ENCODE measurements at places on chromosomes 1 and 21.

DNA sequence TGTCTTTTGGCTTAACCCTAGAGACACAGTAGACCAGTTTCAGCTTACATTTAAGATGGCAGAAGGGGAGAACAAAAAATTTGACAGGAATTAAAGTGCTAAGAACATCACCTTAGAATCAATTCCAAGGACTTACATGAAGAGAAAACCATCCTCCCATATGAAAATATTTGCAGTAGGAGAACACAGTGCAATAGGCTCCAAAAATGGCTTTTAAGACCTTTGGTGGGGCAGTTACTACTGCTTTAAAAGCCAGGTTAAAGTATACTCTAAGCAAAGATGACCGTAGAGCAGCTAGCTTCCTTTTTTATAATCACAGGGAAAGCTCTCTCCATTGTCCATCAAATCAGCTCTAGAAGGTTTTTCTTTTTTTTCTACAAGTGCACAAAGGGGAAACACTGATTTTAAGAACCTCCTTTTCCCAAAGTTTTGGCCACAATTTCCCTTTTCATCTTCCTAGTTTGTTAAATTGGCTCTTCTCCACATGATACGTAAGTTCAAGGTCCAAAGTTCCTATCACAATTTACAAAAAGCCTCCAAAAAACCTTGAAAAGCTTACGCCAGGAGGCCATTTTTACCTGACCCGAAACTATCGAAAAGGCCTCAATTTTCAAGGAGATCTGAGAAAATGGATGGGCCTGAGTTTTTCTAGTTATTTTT lies 3.3 kb downstream of the TXNIP start:
- no peak for DNase-seq

DNA sequence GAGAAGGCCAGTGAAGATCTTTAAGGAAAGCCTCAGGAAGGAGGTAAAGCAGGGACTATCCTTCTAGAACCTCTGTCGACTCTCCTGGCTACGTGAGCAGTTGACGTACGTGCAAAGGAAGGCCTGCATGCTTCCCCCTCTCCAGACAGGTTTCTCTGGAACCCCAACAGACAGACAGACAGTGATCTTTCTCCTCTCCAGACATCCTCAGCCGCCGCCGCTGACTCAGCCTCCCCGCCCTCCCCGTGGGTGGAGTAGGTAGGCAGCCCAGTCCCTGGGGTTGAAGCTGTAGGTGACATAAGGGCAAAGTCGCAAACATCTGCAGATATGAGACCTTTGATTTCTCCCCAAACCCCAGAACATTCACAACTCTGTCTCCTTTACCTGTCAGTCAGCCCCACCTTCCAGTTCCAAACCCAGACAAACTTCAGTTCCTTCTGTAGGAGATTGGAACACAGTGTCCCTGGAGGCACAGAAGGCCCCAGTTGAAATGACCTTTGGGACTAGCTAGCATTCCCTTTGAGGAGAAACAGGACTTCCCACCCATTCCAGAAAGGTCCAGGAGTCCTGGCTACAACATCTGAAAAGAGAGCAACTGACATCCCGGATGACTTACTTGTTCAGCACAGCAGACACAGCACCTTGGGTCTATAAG lies 146.0 kb upstream of the JUN start:
- no peak for DNase-seq

DNA sequence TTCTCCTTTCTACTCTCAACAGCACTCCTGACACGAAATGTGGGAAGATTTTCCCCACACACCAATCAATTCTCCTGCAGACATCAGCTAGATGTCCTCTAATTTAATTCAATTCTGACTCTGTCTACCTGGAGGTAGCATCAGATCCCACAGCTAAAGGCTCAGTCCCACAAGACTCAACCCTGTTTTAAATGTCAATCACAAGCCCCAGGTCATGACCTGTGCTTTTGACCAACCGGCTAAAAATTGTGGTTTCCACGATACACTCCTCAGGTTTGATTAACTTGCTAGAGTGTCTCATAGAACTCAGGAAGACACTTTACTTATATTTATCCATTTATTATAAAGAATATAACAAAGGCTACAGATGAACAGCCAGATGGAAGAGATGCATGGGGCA lies 27.4 kb downstream of the IL23R start:
- DNase-seq: no peak

GRCh38 chr1:210250998-210251679 lies 18.5 kb downstream of the SERTAD4 start:
- DNase-seq: peak; percentile 62

DNA sequence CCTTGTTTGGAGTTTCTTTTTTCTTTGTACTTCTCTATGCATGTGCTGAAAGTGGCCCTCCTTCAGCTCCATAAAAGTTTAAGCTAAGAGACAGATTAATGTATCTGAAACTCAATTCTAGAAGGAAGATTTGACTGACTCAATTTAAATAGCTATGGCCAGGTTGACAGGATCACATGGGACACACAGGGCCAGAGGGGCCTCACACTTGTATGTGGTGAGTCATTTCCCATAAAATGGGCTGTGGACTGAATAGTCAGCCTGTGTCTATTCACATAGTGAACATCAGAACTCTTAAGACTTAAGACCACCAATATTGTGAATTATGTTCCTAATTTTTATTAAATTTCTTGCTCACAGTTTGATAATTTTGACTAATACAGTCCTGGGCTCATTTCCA lies 45.7 kb upstream of the DEPDC1 start:
- DNase-seq: no peak

All from prostate gland (tissue), 2 donors.